ENCODE measurements at places on chromosomes 11 and 22.

DNA sequence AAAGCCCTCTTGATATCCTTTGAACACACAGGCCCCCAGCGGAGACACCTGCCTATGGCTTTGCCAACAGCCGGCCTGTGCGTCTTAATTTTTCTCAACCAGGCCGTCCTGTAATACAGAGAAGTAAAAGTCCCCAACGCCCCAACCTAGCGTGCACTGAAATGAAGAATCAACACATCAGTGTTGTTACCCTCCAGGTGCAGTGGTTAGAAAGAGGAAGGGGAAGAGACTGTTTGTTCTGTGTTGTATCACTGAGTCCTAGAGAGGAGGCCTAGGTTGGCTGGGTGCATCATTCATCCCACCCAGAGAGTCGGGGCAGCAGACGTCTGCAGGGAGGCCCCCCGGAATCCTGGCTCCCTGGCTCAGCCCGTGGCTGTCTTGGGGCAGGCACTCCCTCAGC is 25.7 kb downstream of the SGSM1 start:
- no peak for DNase-seq

DNA sequence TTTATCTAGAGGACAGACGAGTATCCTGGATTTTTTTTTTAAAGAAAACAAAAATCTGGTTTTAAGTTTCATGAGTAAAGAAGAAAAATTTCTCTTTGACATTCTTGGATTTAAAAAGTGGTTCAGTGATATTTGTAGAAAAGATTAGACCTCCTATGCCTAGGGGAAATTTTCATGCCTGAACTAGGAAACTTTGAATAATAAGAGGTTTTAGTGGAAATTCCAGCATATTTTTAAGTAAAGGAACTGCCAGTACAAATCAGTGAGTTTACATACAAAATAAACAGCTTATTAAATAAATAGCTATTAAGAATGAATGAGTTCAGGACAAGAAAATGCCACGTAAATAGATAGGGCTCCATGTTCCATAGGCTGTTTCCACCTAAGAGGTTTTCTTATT is 17.5 kb downstream of the JAM3 start:
- no peak for DNase-seq

DNA sequence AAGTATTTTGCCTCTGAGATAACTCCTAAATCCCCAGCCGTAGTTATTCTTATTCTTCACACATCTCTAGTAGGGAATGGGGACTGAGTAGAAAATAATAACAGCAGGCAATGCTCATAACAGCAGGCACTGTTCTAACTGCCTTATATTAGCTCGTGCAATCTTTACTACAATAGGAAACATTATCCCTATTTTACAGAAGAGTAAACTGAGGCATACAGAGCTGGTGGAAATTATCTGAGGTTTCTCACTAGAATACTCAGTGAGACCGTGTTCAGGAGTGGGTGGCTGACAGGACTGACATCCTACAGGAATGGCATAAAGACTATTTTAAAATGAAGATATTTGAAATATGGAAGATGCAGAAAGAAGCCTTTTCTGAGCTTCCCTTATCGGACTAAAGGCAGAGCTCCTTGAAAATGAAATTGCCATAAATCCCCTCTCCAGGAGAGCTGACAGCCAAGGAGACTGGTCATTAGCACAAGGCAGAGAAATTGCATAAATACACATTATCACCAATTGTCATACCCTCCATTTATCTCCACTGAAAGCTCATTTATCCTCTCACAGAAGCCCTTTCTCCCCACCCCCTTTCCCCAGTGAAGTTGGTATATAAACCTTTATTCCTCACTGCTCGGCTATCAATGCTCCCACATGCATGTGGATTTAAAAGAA is 93.9 kb downstream of the RASSF10 start:
- DNase-seq, result no peak

GRCh38 chr11:112012874-112013273 is 12.3 kb upstream of the DLAT start:
- DNase-seq, result peak; percentile 59

GRCh38 chr11:37718431-37718999 is 1120.5 kb upstream of the RAG2 start:
- no peak for DNase-seq

DNA sequence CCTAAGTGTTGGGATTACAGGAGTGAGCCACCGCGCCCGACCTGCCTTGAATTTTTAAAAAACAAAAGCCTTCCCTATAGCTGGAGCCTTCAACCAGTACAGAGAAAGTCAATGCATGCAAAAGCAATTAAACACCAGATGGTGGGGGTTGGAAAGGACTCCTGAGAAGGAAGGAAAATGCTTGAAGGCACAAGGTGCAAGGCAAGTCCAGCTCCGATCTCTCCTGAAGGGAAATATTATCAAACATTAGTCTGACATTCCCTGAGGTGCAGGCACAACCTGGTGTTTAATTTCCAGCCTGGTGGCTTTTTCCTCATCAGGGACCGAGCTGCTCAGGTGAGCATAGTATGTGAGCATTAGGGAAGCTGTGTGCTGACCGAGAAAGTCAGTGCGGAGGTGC is 12.9 kb upstream of the RAPSN start:
- DNase-seq, result no peak

DNA sequence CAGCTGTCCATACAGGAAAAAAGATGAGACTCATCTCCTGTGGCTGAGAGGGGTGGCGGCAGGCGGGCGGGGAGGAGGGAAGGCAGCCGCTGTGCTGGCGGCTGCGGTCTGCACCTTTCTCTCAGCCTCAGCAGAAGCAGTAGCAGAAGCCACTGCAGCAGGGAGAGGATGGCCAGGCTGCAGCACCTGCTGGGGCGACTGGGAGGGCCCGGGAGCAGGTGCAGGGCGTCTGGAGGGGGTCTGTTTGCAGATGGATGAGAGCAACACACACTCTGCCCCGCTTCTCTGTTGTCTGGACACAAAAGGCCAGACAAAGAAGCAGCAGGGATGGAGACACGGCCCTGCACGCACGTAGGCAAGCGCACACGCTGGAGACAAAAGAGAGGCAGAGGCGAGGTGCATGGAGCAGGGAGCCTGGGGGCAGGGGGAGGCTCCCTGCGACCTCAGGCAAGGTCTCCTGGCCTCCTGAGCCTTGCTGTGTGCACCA is 9.3 kb upstream of the MIAT start:
- peak; percentile 11 for DNase-seq

GRCh38 chr11:45216031-45216430 is 69.6 kb downstream of the PRDM11 start:
- DNase-seq, result no peak

DNA sequence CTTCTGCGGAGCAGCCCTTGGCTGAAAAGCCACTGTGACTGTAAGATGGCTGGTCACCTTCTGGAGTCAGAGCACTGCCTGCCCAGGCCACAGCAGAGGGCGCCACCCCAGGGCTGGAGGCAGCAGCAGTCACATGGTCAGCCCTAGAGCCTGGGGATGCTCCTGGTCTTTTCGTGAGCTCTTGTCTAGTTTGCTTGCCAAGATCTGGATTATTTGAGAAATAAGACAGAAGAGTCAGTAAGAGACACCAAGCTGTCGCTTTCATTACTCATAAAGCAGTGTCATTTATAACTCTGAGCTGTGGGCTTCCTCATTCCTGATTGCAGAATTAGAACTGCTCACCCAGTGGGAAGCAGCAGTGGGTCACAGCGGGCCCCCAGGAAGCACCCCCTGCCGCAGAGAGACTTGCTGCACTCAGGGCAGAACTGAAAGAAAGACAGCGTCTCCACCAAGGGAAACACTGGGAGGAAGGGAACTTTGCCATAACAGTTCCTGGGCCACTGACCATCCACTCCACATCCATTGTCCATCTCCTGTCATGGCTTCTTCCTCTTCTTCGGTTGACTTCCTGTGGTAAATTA is 56.7 kb downstream of the PPP6R2 start:
- DNase-seq, result peak; percentile 45

- DNase-seq, result no peak
These were observed 60.7 kb downstream of the KCNA4 start for GRCh38 chr11:29956076-29956556.

DNA sequence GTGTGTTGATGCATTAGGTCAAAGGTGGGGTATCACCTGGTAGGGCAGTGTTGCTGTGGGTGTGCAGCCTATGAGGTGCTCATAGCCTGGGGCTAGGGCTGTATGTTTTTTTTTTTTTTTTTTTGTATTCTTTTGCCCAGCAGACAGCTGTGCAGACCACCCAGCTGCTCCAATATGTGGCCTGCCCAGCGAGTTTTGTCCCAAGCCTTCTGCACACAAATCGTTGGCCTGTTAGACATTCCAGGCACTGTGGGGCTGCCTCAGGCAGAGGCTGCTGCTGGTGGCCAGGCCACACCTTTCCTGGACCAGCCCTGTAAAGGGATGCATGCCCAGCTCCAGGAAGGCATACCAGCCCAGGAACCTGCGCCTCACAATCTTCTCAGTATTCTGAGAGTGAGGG is 348.5 kb downstream of the JRKL start:
- DNase-seq, result no peak

DNA sequence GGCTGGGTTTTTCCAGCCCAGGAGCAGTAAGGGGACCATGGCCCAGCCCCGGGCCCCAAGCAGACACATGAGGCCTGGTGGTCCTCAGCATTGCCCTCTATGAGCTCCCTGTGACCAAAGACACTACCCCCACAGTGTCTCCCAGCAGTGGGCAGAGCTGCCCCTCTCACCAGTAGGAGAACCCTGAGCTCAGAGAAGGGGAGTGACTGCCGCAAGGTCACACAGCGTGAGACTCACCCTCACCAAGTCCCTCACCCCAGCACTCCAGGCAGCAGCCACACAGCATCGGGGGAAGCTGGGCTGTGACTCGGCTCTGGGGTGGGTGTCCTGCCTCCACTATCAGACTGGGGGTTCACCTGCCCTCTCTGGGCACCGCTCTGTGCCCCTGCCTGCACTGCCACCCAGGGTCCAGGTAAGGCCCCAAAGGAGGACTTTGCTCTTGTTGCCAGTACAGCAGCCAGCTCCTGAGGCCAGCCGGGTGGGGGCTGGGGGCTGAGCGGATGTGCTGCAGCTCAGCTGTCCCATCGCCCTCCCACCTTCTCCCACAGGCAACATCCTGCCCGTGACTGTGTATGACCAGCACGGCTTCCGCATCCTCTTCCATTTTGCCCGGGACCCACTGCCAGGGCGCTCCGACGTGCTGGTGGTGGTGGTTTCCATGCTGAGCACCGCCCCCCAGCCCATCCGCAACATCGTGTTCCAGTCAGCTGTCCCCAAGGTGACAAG is 7.9 kb upstream of the SH3BP1 start:
- DNase-seq, result no peak

DNA sequence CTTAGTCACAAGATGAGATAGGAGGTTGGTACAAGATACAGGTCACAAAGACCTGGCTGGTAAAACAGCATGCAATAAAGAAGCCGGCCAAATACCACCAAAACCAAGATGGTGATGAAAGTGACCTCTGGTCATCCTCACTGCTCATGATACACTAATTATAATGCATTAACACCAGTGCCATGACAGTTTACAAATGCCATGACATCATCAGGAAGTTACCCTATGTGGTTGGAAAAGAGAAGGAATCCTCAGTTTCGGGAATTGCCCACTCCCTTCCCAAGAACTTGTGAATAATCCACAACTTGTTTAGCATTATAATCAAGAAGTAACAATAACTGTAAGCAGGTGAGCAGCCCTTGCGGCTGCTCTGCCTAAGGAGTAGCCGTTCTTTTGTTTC is 408.5 kb upstream of the RAG2 start:
- no peak for DNase-seq

DNA sequence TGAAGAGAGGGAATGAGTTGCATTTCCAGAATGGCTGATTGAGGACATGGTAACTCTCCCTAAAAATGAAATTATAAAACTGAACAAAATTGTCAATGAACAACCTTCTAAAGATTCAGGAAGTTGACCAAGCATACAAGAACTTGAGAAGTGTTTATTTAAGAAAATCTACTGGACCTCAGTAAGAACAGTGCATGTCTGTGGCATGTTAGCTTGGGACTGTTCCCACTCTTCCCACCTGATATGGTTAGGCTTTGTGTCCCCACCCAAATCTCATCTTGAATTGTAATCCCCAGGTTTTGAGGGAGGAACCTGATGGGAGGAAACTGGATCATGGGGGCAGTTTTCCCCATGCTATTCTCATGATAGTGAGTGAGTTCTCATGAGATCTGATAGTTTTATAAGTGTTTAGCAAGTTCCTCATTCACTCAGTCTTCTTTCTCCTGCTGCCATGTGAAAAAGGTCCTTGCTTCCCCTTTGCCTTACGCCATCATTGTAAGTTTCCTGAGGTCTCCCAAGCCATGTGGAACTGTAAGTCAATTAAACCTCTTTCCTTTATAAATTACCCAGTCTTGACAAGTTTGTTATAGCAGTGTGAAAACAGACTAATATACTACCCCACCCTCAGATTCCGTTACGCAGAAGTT is 15.4 kb downstream of the MS4A13 start:
- no peak for DNase-seq

DNA sequence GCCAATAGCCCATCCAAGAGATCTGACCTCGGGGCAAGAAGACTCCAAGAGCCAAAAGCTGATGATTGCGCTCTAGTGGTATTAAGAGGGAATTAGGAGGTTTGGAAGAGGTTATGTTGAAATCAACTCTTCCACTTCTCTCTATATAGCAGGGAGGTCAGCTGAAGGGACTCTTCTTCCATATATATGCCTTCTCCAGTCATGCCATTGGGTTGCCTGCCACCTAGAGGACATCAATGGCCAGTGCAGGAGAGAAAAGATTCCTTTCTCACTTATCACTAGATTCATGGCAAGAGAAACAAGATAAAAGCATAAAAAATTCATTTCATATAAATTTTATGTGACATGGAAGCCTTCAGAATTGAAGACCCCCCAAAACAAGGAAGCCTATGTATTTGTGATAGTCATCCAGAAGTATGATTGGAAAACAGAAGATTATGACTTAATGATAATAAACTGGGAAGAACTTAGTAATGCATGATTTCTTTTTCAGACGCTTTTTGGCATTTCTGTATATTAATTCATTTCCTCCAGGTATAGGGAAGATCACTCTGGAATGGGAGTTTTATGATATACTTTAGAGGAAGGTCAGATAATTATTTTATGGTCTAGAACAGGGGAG is 435.1 kb upstream of the DDI1 start:
- peak; percentile 60 for DNase-seq

GRCh38 chr11:83554876-83555275 is 268.7 kb upstream of the CCDC90B start:
- DNase-seq, result no peak

DNA sequence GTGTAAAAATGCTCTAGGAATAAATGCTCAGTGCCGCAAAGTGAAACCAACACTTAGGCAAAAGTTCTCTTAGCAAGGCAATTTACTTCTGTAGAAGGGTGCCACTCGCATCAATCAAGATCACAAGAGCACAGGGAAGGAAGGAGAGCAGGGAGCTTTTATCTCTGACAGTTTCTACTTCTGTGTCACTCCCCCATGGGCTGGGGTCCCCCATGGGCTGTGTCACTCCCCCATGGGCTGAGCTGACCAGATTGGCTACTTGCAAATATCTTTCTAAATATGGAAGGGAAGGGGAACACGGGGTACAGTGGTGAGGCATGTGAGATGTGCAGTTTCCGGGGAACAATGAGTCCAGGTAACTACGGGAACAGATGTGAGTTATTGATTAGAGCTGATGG is 397 bp downstream of the OR52N2 start:
- DNase-seq, result peak; percentile 45

GRCh38 chr11:16912692-16913111 is 101.5 kb downstream of the PLEKHA7 start:
- no peak for DNase-seq
